ENCODE measurements at places on chromosomes 4 and X.

GRCh38 chr4:139770361-139770760 lies 104.7 kb downstream of the MGST2 start:
- no peak for DNase-seq

DNA sequence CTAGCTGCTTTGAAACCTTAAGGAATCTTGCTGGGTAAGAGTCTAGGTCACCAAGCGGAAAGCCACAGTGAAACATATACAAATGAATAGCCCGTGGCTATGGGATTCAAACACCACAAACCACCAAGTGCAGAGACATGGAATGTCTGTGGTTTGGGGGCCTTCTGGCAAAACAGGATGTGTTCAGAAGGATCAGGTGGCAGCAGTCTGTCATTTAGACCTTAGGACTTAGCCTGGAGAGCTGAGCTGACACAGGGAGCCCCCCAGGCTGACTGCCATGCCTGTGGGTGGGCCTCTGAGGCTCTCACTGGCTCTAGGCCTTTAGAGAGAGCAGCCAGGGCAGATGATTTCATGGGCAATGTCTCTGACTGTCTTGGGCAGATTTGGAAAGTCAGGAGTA lies 225.6 kb downstream of the FBXW7 start:
- no peak for DNase-seq

- DNase-seq = no peak
Measured at GRCh38 chr4:13484749-13485221, 645 bp upstream of the RAB28 start.

- no peak for DNase-seq
Measured at GRCh38 chr4:47736146-47736545, 101.7 kb downstream of the CORIN start.

- DNase-seq = peak; percentile 5
Measured at GRCh38 chr4:40502934-40503333, 126.7 kb downstream of the RBM47 start.

GRCh38 chr4:147855571-147856009 lies 123.7 kb downstream of the ARHGAP10 start:
- DNase-seq = no peak
